ENCODE measurements at places on chromosomes 2 and 18.
A peak's percentile ranks its signal among the peaks of the same experiment; 100 is the strongest.

GRCh38 chr18:51020536-51020935, 9.5 kb upstream of the SMAD4 start:
- H3K27me3 ChIP-seq: no peaks in the 10 kb centered on the region
- no peak overlapping the region for H3K4me3 ChIP-seq
- H3K4me1 ChIP-seq: no peaks in the 10 kb centered on the region
- H3K27ac ChIP-seq: no peak overlapping the region
- peaks cover 6% of the 10 kb centered on the region for H3K36me3 ChIP-seq
- no peak for DNase-seq

DNA sequence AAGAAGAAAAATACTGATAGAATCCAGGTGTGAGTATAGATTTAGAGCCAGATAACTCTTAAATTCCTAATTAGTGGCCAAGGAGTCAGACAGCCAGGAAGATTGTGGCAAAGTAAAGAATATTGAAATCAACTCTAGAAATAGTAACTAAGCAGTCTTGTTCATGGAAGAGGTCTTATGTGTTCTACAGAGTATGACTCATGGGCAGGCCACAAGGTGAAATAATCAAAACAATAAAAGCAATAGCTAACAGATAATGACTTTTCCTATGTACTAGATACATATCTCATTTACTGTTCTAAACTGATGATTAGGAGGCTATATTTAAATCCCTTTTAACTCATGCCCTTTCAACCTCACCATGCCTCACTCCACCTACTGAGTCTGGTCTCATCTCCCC, 227.4 kb upstream of the COL3A1 start:
- no peaks in the 10 kb centered on the region for H3K4me1 ChIP-seq
- DNase-seq: no peak
- no peak overlapping the region for H3K27ac ChIP-seq
- no peak overlapping the region for H3K4me3 ChIP-seq

GRCh38 chr18:56903686-56904085, 243.2 kb upstream of the BOD1L2 start:
- no peaks in the 10 kb centered on the region for H3K27me3 ChIP-seq
- H3K4me1 ChIP-seq: peaks cover 10% of the 10 kb centered on the region
- no peak overlapping the region for H3K27ac ChIP-seq
- H3K4me3 ChIP-seq: no peak overlapping the region

- H3K4me1 ChIP-seq: no peaks in the 10 kb centered on the region
- no peak overlapping the region for H3K4me3 ChIP-seq
These were observed 37.6 kb upstream of the RIOK3 start for GRCh38 chr18:23415515-23415914.

DNA sequence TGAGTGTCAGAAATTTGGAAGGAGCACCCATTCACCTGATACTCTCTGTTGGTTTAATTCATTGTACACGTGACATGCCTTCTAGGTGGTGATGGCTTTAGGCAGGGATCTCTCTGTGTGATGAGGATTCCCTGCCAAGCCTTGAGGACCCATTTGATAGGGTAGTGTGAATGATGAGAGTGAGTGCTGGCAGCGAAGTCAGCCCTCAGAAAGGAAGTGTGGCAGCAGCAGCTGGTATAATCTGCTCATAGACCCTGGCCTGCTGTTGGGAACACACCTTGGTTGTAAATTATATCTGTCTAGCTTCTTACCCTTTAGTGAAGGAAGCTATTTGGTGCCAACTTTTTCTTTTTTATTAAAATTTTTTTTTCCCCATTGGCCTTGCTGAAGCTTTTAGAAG, 164.5 kb downstream of the HAUS1 start:
- H3K27me3 ChIP-seq: no peaks in the 10 kb centered on the region
- no peak overlapping the region for H3K4me3 ChIP-seq
- H3K36me3 ChIP-seq: peaks cover 50% of the 10 kb centered on the region

- no peak for DNase-seq
- H3K4me3 ChIP-seq: no peak overlapping the region
- no peaks in the 10 kb centered on the region for H3K4me1 ChIP-seq
- H3K36me3 ChIP-seq: no peaks in the 10 kb centered on the region
- peaks cover 4% of the 10 kb centered on the region for H3K27me3 ChIP-seq
These were observed 317.1 kb upstream of the ST6GAL2 start for GRCh38 chr2:107202962-107203591.

GRCh38 chr2:176390276-176391147, 121.3 kb downstream of the MTX2 start:
- no peak overlapping the region for H3K4me3 ChIP-seq
- H3K36me3 ChIP-seq: no peaks in the 10 kb centered on the region
- H3K27ac ChIP-seq: no peak overlapping the region

DNA sequence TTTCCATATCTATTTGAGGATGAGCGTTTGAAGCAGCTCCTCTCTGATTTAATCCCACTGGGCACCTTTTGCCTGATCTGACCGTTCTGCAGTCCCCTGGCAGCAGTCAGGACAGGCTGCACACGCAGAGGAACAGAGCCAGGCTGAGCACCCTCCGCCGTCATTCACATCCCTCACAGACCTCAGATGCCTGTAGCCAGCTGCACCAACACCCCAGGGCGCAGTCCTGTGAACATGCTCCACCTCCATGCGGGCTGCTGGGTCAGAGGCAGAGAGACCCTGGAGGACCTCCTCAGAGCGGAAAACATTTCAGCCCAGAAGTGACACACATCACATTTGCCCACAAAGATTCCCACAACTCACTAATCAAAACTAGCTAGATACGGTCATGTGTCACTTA, 146.1 kb downstream of the SEPTIN10 start:
- peaks cover 1% of the 10 kb centered on the region for H3K36me3 ChIP-seq

DNA sequence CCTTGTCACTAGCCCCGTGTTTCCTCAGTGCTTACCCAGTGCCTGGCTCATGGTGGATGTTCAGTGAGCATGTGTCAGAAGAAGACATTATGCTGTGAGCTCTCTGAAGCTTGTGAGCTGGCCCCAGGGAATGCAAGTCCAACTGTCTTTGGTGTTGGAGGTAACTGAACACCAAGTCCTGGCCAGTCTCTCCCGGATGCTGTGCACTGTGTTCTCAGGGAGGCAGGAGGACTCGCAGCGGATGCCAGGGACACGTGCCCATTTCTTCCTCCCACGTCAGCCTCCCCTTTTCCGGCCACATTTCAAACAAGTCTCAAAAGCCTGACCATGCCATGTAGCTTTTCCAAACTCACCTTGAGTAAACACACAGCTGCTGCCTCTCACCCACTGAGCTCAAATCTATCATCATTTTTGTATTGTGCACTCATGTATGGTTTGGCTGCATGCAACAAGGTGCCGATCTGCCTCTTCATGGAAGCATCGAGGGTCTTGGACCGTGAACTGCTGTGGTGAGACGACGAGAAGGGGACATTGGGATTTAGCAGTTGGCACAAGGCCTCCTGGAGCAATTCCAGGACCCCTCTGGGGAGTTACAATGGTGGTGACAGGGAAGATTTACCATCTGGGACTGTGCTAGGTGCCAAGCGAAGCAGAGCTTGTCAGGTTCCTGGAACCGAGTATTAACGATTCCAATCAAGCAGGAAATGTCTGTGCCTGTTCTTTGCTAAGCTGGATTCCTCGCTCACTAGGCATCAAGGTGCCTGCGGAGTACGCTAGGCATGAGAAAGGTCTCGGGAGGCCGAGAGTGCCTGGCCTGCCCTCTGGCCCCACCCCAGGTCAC, 44.4 kb upstream of the MGAT4A start:
- H3K27ac ChIP-seq: no peak overlapping the region
- no peak overlapping the region for H3K4me3 ChIP-seq
- H3K36me3 ChIP-seq: peaks cover 4% of the 10 kb centered on the region
- DNase-seq: no peak

DNA sequence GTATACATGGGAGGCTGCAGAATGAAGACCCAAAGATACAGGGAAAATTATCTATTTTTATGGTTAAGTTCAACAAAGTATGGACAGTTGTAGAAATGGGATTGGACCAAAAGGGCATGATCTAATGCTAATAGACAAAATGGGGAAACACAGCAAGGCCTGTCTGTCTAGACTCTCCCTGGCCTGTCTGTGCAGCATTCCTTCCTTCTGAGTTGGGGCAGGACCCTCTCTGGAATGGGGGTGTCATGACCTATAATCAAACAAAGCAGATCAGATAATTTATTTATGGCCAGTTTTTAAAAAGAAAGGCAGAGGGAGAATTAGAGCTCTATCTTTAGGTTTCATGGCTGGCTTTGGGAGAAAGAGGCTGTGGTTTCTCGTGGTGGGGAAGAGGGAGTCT, 104.4 kb downstream of the CTIF start:
- DNase-seq: no peak
- H3K4me1 ChIP-seq: no peaks in the 10 kb centered on the region
- H3K4me3 ChIP-seq: no peak overlapping the region
- no peaks in the 10 kb centered on the region for H3K27me3 ChIP-seq
- no peak overlapping the region for H3K27ac ChIP-seq

DNA sequence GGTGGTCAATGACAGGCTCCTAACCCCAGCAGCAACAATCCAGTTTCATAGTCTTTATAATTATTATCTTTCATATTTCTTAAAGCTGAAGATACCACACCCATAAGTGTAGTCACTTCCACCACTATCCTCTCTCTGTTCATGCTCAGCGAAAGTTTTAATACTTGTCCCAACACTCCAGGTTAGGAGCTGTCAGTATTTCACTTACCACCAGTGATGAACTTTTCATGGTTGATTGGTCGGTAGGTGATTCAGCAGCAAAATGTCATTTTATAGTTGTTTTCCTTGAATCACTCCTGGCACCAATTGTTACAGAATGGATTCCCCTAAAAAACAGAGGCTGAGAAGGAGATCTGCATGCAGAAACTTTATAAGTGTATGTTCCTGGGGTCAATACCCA, 324.9 kb downstream of the CCDC85A start:
- H3K27me3 ChIP-seq: no peaks in the 10 kb centered on the region
- H3K4me3 ChIP-seq: no peak overlapping the region
- H3K4me1 ChIP-seq: no peaks in the 10 kb centered on the region
- DNase-seq: no peak
- no peaks in the 10 kb centered on the region for H3K36me3 ChIP-seq
- H3K27ac ChIP-seq: no peak overlapping the region

GRCh38 chr2:70312560-70312959, 10.7 kb upstream of the FAM136A start:
- no peak for DNase-seq
- no peaks in the 10 kb centered on the region for H3K27me3 ChIP-seq
- H3K4me3 ChIP-seq: no peak overlapping the region
- H3K4me1 ChIP-seq: peaks cover 6% of the 10 kb centered on the region

- no peak for DNase-seq
- H3K27ac ChIP-seq: no peak overlapping the region
- peaks cover 3% of the 10 kb centered on the region for H3K27me3 ChIP-seq
- no peaks in the 10 kb centered on the region for H3K4me1 ChIP-seq
- H3K36me3 ChIP-seq: no peaks in the 10 kb centered on the region
These were observed 660.7 kb upstream of the RAB6C start for GRCh38 chr2:129318581-129319421.

GRCh38 chr2:63189026-63189425, 138.4 kb downstream of the OTX1 start:
- no peak for DNase-seq
- H3K4me1 ChIP-seq: no peaks in the 10 kb centered on the region
- peaks cover 39% of the 10 kb centered on the region for H3K36me3 ChIP-seq
- H3K27me3 ChIP-seq: no peaks in the 10 kb centered on the region
- H3K27ac ChIP-seq: no peak overlapping the region
- H3K4me3 ChIP-seq: no peak overlapping the region

GRCh38 chr18:8609659-8610458, 622 bp downstream of the RAB12 start:
- H3K27me3 ChIP-seq: no peaks in the 10 kb centered on the region
- H3K27ac ChIP-seq: peak overlapping the region; percentile 90
- peak overlapping the region; percentile 94 for H3K4me3 ChIP-seq
- peaks cover 20% of the 10 kb centered on the region for H3K36me3 ChIP-seq
- peak; percentile 29 for DNase-seq

DNA sequence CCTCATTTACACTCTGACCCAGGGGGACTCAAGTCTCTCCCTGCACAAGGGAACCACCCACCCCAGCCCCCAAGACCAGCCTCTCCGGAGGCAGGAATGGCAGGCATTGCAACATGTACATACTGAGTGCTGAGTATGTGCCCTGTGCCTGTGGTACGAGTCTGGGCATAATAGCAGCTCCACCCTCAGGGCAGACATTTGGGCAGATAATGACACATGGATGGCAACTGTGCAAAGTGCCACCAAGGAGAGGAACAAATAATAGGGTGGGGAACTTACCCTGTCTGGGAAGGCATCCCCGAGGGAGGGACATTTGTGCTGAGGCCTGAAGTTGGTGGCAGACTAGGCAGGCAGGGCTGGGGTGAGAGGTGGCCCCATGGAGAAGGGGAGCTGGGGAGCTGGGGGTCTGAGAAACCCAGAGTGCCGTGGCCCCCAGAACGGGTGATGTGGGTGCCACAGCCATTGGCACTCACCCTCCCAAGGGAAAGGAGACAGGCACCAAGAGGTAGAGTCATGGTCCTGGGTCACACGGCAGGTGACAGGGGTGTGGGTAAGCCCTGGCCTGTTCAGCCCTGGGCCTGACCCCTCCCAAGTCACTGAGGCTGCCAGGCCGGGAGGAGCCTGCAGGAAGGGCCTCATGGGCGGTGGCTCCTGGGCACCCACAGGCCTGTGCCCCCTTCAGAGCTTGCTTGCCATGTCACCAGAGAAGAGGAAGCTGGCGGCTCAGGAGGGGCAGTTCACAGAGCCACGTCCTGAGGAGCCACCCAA, 15.7 kb upstream of the GPR17 start:
- H3K4me1 ChIP-seq: peaks cover 10% of the 10 kb centered on the region
- no peak overlapping the region for H3K4me3 ChIP-seq
- H3K36me3 ChIP-seq: no peaks in the 10 kb centered on the region
- no peaks in the 10 kb centered on the region for H3K27me3 ChIP-seq

- no peak overlapping the region for H3K4me3 ChIP-seq
- H3K27me3 ChIP-seq: peaks cover 5% of the 10 kb centered on the region
- H3K36me3 ChIP-seq: no peaks in the 10 kb centered on the region
- H3K27ac ChIP-seq: no peak overlapping the region
- no peak for DNase-seq
These were observed 254.3 kb downstream of the RBM43 start for GRCh38 chr2:151007365-151007764.

DNA sequence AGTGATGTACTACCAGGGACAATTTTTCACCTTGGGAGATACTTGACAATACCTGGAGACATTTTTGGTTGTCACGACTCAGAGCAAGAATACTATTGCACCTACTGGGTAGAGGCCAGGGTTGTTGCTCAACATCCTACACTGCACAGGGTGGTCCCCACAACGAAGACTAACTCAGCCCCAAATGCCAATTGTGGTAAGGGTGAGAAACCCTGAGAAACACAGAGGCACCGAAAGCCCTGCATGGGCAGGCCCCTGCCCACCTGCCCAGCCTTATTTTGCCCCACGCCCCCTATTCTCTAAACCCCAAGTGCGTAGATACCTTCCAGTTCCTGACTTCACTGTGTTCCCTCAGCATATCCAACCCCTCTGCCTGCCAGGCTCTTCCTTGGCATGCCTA, 163.1 kb upstream of the PKDCC start:
- H3K36me3 ChIP-seq: no peaks in the 10 kb centered on the region
- DNase-seq: no peak
- peaks cover 7% of the 10 kb centered on the region for H3K27me3 ChIP-seq
- H3K4me1 ChIP-seq: no peaks in the 10 kb centered on the region
- no peak overlapping the region for H3K27ac ChIP-seq

DNA sequence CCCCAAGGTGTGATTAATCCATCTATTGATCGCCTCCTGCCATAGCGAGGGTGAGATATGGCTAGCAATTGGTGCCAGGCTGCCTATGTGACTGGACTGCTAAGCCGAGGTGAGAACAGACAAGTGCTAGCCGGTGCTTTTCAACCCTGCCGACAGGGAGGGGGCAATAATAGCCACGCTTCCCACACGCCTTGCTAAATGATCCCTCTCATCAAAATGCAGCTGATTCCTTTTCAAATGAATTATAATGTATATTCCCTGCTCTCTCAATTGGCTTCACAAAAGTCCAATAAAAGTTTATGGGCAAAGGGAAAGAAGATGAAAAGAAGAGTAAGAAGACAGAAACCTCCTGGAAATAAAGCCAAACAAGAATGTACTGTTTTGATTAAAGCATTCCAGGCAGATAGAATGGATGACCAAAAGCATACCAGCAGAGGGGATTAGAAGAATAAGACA, 235.6 kb downstream of the ICOS start:
- H3K27me3 ChIP-seq: peaks cover 4% of the 10 kb centered on the region
- H3K4me1 ChIP-seq: no peaks in the 10 kb centered on the region

Data from activated naive CD8-positive, alpha-beta T cell treated with anti-CD3 and anti-CD28 coated beads for 36 hours (primary cell).